ELR (cell line): ENCODE measurements at places on chromosomes 4 and X.
A peak's percentile ranks its signal among the peaks of the same experiment; 100 is the strongest.

- DNase-seq: peak; percentile 80
These were observed 70.6 kb upstream of the ANK2 start for GRCh38 chr4:112978691-112979472.

GRCh38 chr4:106803083-106803482, 233.0 kb downstream of the DKK2 start:
- DNase-seq: peak; percentile 56

- no peak for DNase-seq
These were observed 39.9 kb upstream of the CYP4V2 start for GRCh38 chr4:186151499-186151898.

GRCh38 chrX:48698306-48698705, 1.8 kb downstream of the SUV39H1 start:
- no peak for DNase-seq

DNA sequence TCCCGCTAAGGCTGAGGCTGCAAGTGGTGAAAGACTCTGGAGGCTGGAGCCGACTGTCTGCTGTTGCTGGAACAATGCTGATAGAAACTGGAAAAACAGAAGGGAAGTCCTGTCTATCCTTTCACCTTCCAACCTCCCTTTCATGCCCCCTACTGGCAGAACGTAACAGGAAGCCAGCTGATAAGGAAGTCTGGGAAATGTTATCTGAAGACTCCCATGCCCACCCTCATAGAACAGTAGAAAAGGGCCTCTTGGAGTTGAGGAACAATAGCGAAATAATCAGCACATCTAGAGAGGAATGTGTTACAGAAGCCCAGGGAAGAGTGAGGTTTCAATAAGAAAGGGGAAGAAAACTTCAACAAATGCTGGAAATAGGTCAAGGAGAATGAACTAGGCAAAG, 117.1 kb upstream of the DKK2 start:
- peak; percentile 33 for DNase-seq

DNA sequence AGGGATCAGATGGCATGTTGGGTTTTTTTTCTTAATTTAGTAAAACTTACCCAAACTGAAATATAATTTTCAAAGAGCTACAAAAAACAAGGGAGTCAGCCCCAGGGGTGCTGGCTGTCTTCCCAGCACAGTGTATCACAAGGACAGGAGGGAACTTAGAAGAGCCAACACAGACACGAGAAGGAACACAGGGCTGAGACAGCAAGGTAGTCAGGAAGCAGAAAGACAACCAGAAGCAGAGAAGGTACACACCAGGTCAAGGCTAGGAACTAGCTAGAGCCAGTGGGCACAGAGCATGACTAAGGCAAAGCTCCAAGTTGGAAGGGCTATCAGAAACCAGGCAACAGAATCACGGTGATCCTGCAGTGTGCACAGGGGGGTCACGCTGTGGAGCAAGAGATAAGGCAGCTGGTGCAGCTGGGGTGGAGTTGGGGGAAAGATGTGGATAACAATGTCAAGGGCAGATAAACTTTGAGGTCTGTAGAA, 168.7 kb downstream of the NR3C2 start:
- no peak for DNase-seq

DNA sequence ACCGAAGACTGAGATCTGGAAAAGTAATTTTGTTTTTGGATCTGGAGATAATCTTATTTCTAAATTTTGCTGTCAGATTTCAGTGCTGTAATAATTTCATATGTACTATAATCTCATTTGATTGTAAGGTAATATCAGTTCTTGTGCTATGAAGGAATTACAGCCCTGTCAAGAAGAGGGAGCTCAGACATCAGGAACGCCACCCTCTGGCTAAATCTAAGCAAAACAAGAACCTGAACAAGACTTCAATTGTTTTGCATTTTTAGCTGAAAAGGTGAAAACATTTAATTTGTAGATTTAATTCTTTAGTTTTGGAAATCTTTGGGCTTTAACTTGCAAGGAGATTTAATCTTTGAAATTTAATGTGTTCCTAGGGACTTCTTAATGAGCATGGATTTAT, 525.4 kb upstream of the HS3ST1 start:
- DNase-seq: peak; percentile 0

GRCh38 chr4:153419673-153420278, 46.4 kb upstream of the TMEM131L start:
- no peak for DNase-seq

GRCh38 chr4:77734928-77735327, 84.2 kb downstream of the CNOT6L start:
- peak; percentile 71 for DNase-seq

GRCh38 chr4:139042981-139043460, 27.4 kb downstream of the NOCT start:
- DNase-seq: no peak

DNA sequence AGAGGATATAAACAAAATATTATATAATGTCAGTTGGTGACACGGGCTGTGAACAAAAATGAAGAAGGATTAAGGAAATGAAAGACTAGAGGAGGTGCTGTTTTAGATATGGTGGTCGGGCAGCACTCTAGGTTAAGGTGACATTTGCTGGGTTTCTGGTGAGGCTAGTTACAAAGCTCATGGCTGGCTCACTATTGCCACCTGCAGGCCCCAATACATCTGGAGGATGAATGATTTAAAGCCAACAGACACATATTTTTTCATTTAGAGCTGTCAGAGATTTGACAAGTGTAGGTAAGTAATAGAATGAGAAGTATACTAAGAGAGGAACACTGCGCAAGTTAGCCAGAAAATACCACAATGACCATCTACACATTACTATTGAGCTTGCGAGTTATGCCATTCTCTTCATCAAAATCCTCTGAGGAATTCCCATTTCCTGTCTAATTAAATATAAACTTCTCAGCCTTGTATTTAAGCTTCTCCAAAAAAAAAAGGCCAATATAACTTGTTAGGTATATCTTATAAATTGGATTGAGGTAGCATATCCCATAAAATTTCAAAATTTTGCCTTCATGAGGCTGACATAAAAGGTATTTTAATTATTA, 6.4 kb upstream of the FGG start:
- DNase-seq: peak; percentile 55

- peak; percentile 14 for DNase-seq
These were observed 77.6 kb downstream of the COX18 start for GRCh38 chr4:72991873-72992272.

DNA sequence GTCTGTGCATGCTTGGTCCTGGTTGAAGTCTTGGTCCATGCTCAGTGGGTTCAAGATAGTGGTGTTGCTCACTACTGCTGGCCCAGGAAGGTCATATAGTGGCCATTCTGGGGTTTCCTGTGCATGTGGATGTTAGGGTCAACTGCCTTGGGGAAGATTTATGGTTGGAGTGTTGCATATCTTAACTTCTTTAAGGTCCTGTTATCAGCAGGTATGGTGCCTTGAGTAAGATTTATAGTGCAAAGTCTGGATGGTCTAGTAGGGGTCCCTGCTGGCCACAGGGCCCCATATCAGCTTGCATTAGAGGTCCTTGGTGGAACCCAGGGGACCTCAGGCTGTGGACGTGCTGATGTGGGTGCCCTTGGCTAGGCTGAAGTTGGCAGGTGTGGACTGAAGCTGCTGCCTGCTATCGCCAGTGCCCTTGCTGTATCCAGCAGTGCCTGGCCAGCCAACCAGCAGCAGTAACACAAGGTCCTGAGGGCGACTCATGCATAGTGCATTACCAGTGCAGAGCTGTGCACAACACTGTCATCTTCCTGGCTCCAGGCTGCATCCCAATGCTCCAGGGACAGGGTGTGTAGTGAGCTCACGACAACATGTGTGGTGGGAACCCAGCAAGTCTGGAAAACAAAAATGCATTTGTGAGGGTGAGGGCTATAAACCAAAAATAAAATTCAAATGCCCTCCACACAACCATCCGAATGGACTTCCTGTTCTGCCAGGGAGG, 61.0 kb downstream of the BEX3 start:
- no peak for DNase-seq

- no peak for DNase-seq
These were observed 426 bp upstream of the XIAP start for GRCh38 chrX:123859409-123859845.

GRCh38 chr4:28391877-28392276, 1531.2 kb downstream of the STIM2 start:
- peak; percentile 37 for DNase-seq

GRCh38 chr4:59553063-59553720, 1646.9 kb upstream of the ADGRL3 start:
- DNase-seq: peak; percentile 82

DNA sequence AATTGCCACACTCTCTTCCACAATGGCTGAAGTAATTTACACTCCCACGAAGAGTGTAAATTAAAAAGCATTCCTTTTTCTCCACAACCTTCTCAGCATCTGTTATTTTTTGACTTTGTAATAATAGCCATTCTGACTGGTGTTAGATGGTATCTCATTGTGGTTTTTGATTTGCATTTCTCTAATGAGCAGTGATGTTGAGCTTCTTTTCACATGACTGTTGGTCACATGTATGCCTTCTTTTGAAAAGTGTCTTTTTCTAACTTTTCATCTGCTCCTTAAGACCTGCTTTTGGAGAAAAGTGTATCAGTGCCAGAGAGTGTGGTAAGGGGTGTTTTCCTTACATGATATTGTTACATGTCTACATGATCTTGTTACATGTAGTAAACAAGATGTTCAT, 25.7 kb downstream of the GUCY1A1 start:
- no peak for DNase-seq
